RCC 7860 (cell line): ENCODE measurements at places on chromosomes 4 and X.

GRCh38 chrX:35617836-35618235 is 180.3 kb upstream of the MAGEB16 start:
- DNase-seq, result no peak

DNA sequence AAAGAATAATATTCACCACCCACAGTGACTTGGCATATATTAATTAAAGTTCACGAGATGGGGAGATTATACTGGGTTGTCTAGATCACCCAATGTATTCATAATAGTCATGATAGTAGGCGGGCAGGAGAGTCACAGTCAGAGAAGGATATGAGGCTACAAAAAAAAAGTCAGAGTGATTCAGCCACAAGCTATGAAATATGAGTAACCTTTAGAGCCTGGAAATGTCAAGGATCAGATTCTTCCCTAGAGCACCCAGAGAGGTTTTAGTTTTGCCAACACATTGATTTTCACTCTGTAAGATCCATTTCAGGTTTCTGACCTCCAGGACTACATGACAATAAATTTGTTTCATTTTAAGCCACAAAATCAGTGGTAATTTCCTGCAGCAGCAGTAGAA is 501.9 kb downstream of the GABRG1 start:
- DNase-seq, result peak; percentile 55

DNA sequence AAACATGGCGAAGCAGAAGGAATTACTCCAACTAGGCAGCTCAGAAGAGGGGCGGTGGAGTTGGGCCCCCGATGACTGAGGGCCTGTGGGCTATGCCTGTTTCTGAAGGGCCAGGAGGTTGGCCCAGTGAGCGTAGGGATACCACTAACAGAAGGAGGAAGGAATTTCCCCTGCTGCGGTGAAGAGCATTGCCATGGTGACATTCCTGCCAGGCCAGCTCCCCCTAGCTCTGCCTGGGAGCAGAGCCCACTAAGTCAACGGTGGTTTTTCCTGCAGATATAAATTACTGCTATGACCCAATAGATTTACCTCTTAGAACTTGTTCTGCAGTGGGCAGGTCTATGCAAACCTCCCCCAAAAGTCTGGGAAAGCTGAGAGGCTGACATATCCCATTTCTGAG is 28.9 kb upstream of the HMX1 start:
- no peak for DNase-seq

DNA sequence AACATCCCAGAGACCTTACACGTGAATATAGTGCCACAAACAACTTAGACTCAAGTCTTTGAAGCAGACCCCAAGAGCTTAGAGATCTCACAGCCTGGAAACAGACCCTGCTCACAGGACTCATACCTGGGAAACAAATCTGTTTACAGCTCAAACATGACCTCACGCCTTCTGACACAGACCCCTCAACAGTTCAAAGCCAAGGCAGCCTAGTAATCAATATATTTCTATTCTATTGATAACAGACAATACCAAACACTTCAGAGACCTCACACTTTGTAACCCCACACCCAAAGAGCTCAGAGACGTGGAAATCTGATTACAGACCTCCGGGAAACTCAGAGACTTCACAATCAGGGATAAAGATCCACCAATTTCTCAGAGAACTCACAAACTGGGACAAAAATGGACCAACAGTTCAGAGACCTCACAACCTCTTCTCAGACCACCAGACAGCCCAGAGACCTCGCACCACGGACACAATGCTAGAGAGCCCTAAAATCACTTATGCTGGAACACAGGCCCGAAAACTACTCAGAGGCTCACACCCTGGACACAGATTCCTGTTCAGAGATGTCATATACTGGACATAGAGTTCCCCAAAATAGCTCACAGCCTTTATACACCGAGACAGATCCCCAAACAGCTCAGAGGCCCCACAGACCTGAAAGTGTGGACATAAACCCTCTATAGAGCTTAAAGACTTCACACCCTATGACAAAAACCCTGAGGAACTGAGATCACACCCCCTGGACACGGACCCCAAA is 14.8 kb downstream of the SUV39H1 start:
- no peak for DNase-seq

- no peak for DNase-seq
Measured at GRCh38 chr4:73702796-73703287, 37.5 kb upstream of the CXCL8 start.

DNA sequence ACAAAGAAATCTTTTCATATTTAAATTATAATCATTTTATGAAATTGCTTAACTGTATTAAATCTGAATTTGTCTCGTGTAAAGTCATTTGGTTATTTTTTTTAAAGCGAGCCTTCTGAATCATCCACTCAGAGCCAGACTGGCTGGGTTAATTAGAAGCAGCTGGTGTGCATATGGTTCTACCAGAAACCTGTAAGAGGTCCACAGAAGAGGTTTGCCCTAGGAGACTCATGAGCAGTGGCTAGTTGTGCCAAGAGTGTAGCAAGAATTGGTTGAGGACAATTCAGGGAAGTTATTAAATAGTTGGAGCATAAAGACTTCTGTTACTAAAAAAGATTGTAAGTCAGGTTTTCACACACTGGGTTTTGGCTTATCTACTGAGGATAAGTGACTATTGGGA is 267.4 kb downstream of the IL1RAPL2 start:
- DNase-seq, result no peak

DNA sequence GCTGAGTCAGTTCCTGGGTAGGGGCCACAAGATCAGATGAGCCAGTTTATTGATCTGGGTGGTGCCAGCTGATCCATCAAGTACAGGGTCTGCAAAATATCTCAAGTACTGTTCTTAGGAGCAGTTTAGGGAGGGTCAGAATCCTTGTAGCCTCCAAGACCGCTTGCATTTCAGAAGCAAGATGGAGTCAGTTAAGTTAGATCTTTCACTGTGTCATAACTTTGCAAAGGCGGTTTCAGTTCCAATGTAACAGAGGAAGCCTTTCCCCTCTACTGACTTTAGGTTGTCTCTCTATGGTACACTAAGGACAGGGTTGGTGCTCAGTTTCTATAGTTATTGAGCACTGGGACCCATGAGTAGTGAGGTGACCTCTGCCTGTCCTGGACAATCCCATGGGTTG is 127.3 kb upstream of the WDR1 start:
- no peak for DNase-seq

GRCh38 chr4:186584912-186585311 is 29.5 kb upstream of the MTNR1A start:
- no peak for DNase-seq

DNA sequence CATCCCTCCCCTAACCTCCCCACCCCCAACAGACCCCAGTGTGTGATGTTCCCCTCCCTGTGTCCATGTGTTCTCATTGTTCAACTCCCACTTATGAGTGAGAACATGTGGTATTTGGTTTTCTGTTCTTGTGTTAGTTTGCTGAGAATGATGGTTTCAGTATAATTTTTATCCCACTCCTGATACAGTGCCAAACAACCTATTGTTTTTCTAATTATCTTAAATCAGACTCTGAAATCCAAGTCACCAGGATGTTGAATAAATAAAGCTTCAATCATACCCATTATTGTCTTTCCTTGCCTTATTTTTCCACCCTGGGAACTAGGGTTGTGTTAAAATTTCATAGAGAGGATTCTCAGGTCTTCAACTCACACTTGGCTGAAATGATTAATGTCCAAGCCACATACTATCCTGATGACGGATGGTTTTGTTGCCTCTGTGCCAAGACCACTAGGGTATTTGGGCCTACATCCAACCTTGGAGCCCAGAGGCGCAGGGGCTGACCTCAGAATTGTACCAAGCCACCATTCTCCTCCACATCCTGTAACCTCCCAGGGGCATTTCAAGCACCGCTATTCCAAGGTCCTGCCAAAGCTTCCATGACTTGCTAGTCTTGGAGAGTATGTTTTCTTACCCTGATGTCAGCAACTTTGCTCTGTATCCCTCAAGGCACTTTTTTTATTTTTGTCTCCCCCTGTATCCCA is 332.4 kb downstream of the ARHGAP24 start:
- peak; percentile 89 for DNase-seq

- no peak for DNase-seq
Measured at GRCh38 chrX:150508451-150509367, 59.7 kb upstream of the MTM1 start.

DNA sequence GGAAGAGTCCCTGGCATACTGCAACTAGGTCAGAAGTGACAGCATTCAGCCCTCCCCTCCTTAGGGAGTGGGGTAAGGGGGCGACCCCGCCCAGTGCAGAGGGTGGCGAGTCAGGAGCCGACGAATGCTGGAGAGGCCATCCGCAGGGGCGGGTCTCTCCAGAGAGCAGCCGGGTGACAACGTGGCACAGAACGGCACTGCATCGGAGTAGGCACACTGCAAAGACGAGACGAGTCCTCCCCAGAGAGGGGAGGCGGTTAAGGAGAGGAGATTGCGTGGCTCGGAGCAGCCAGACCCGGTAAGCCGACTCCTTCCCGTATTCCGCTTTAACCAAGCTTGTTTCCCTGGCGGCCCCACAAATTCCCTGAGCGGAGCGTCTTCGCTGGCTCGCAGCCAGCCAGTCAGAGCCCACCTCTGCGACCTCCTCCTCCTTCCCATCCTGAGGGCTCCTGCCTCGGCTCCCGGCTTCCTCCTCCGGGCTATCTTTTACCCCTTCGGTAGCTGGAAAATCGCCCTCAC is 54.9 kb downstream of the LINC00632 start:
- DNase-seq, result no peak

DNA sequence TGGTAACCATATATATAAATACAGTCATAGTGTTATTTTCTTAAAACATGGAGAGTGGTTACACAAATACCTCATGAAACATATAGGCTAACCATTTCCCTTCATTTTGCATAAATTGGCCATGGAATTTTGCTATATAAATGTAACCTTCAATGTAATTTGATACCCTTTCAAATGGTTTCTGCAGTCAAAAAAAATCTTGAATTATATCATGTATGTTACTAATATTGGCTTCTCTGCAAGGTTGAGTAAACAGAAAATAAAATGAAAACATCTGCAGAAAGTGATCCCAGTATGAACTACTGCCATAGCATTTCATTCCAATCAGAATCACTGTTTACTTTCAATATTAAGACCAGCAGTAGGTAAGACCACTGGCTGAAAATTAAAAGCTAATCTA is 1165.9 kb upstream of the TENM3 start:
- DNase-seq, result no peak

DNA sequence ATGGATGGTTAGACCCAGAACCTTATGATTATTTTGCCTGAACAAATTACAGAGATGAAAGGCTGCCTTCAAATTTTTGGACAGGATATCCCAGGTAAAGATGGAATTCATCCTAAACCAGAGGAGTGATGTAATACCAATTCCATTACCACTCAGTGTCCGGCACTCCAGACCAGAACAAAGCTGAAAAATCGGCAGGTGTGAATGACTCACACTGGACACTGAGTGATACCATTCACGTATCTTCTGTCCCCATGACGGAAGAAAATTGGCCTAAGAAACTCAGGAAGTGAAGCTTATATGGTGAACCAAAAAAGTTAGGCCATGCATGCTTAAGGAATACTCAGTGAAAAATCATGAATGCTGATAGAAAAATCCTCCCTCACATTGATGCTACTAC is 34.5 kb downstream of the PALLD start:
- DNase-seq, result no peak

GRCh38 chr4:123158576-123158975 is 236.2 kb upstream of the NUDT6 start:
- DNase-seq, result no peak

GRCh38 chrX:15366506-15367352 is 17.5 kb downstream of the VEGFD start:
- DNase-seq, result no peak

DNA sequence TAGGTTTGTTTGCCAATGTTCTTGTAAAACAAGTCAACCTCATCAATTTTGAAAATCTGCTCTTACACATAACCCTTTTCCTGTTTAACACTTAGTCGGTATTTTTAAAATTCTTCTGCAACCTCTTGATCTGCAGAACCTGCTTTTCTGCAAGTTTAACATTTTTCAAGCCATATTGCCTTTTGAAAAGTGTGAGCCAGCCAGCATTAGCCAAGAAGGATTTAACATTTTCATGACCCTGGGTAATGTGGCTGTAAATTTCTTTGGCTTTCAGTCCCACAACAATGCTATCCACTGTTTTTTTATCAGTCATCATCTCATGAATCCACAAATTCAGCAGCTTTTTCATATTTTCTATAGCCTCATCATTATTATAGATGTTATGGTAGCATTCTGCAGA is 956.5 kb downstream of the FAT4 start:
- DNase-seq, result no peak

- DNase-seq, result no peak
Measured at GRCh38 chrX:118558926-118559325, 63.3 kb downstream of the DOCK11 start.

DNA sequence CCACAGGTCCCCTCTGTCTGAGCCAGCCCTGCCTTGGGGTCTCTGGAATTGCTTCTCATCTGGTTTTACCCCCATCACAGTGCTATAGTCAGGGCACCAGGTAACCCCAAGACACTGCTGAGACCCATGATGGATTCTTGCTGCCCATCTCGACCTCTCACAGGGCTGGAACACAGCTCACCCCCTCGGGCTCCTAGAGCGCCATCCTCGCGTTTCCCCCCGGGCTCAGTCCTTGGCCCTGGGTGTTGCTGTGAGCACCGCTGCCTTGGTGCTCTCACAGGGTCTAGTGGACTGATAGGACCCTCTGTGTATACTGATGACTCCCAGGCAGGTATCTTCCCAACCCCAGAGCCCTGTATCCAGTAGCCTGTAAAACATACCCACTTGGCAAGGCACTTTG is 8.8 kb downstream of the MAEA start:
- DNase-seq, result no peak

GRCh38 chr4:56637791-56638190 is 43.3 kb downstream of the HOPX start:
- DNase-seq, result no peak

DNA sequence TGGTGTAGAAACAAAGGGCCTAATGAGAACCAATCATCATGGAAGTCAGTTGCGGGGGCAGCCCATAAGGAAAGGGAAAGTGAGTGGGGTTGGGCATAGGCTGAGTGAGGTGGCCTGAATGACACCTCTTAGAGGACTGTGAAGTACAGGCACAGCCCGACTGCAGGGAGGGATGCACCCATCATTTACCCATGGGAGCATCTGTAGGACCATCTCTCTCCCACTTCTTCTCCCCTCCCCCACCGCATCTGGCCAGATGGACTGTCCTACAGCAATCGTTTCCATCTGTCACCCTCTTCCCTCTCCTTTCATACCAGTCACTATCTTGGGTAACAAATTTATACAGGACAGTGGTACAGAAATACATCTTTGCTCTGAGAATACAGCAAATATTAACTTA is 4.2 kb downstream of the STBD1 start:
- no peak for DNase-seq

DNA sequence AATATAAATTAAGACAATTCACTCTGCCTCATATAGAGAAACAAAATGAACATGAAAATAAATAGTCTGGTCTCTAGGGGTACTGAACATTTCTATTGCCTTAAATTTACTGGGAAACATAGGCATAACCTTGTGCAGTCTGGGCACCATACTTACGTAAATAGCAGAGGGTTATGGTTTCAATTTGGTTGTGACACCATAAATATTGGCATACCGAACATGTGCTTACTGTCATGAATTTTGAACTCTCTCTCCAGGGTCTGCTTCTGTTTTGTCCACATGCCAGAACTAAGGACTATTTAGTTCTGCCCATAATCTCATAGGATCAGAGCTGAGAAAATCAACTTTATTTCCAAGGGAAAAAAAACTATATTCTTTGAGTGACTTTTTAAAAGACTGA is 17.6 kb downstream of the PDGFC start:
- no peak for DNase-seq

- DNase-seq, result no peak
Measured at GRCh38 chr4:18025288-18025687, 3.7 kb upstream of the LCORL start.

GRCh38 chr4:121801715-121802075 is 572 bp downstream of the EXOSC9 start:
- no peak for DNase-seq

GRCh38 chr4:143377611-143378099 is 41.0 kb downstream of the GAB1 start:
- no peak for DNase-seq
